ENCODE measurements at places on chromosomes 12 and 14.

GRCh38 chr12:10389904-10390303 lies at the start of gene KLRK1:
TSS of gene KLRK1 (minus strand) at chr12:10390041. CDS start at chr12:10388810, 1,231 bp downstream.
- H3K4me1 ChIP-seq: no peaks in the 10 kb centered on the region
- no peaks in the 10 kb centered on the region for H3K36me3 ChIP-seq
- DNase-seq: no peak
- no peaks in the 10 kb centered on the region for H3K27me3 ChIP-seq

- no peaks in the 10 kb centered on the region for H3K36me3 ChIP-seq
- H3K4me1 ChIP-seq: peaks cover 15% of the 10 kb centered on the region
- no peak for DNase-seq
- no peak overlapping the region for H3K4me3 ChIP-seq
Measured at GRCh38 chr12:57462912-57463253, 3.3 kb downstream of the GLI1 start.

DNA sequence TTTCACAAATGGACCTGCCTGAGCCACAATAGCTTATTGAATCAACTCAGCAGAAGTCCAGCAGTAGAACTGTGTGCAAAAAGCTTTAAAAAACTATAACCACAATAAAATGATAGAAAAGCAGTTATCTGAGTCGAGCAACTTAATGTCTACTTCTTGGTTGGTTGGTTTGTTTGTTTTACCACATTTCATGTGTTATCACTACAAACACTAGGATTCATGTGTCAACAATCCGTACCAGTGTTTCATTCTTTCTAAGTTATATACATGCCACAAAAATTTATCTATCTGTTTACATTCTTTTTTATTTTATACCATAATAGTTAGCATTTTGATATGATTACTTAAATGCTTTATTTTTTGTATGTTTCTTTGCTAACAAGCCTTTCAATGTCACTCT lies 339.0 kb downstream of the KCNH5 start:
- H3K4me1 ChIP-seq: no peaks in the 10 kb centered on the region
- no peak for DNase-seq
- no peaks in the 10 kb centered on the region for H3K36me3 ChIP-seq
- H3K4me3 ChIP-seq: no peak overlapping the region

- peak; percentile 42 for DNase-seq
- H3K27ac ChIP-seq: peak overlapping the region; percentile 49
- no peaks in the 10 kb centered on the region for H3K36me3 ChIP-seq
- H3K4me3 ChIP-seq: no peak overlapping the region
- H3K4me1 ChIP-seq: peaks cover 13% of the 10 kb centered on the region
- H3K27me3 ChIP-seq: peaks cover 64% of the 10 kb centered on the region
Measured at GRCh38 chr12:46831335-46832129, 5.7 kb upstream of the SLC38A4 start.

DNA sequence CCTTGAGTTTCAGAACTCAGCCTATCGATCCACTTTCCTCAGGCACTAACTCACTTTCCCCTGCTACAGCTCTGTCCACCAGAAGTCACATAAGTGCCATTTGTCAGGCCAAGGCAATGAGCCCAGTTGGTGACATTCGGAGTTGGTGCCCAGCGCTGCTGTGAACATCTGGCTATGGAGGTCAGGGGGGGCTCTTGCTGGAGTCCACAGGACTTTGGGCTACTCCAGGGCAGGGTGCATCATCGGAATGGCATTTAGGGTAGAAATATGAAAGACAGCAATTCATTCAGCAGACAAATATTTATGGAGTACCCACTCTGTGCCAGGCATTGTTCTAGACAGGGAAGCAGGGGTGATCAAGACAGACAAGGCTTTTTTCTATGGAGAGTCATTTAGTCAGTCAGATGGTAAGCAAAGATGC lies 1.5 kb upstream of the PPP1CC start:
- no peaks in the 10 kb centered on the region for H3K27me3 ChIP-seq
- peak; percentile 17 for DNase-seq
- peaks cover 37% of the 10 kb centered on the region for H3K4me1 ChIP-seq
- H3K27ac ChIP-seq: no peak overlapping the region
- no peaks in the 10 kb centered on the region for H3K36me3 ChIP-seq
- no peak overlapping the region for H3K4me3 ChIP-seq

DNA sequence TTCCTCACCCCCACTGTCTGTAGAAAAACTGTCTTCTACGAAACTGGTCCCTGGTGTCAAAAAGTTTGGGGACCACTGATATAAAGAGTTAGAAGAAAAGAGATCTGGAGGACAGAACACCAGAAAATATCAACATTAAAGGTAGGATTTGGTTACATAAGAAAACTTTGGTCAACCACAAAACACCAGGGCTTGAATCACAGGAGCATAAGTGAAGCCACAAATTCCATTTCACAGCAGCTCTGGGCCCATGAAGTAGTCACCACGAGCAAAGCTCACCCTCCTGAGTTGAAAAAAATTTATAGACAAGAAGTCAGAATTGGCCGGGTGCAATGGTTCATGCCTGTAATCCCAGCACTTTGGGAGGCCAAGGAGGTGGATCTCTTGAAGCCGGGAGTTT lies 19.4 kb downstream of the RALGAPA1 start:
- no peaks in the 10 kb centered on the region for H3K27me3 ChIP-seq
- no peak overlapping the region for H3K27ac ChIP-seq
- H3K4me1 ChIP-seq: no peaks in the 10 kb centered on the region
- no peak for DNase-seq
- no peak overlapping the region for H3K4me3 ChIP-seq

DNA sequence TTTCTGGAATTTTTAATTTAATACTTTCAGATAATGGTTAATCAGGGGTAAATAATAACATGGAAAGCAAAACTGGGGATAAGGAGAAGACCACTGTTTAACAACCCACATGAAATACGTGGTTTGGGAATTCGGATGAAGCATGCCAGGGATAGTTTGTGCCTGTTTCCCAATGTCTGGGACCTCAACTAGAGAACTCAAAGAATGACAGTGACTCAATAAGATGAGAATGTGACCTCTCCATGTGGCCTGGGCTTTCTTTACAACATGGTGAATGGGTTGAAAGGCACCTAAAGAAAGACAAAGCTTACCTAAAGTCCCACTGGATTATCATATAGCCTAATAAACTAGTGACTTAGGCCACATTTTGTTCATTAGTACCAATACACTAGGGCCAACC lies 460.3 kb upstream of the LRFN5 start:
- H3K36me3 ChIP-seq: no peaks in the 10 kb centered on the region
- H3K4me1 ChIP-seq: no peaks in the 10 kb centered on the region
- DNase-seq: no peak
- no peak overlapping the region for H3K27ac ChIP-seq
- no peaks in the 10 kb centered on the region for H3K27me3 ChIP-seq

GRCh38 chr12:57545809-57546437 lies 1.1 kb downstream of the DCTN2 start:
- peaks cover 32% of the 10 kb centered on the region for H3K27me3 ChIP-seq
- peaks cover 3% of the 10 kb centered on the region for H3K36me3 ChIP-seq
- no peak for DNase-seq
- peak overlapping the region; percentile 93 for H3K27ac ChIP-seq

DNA sequence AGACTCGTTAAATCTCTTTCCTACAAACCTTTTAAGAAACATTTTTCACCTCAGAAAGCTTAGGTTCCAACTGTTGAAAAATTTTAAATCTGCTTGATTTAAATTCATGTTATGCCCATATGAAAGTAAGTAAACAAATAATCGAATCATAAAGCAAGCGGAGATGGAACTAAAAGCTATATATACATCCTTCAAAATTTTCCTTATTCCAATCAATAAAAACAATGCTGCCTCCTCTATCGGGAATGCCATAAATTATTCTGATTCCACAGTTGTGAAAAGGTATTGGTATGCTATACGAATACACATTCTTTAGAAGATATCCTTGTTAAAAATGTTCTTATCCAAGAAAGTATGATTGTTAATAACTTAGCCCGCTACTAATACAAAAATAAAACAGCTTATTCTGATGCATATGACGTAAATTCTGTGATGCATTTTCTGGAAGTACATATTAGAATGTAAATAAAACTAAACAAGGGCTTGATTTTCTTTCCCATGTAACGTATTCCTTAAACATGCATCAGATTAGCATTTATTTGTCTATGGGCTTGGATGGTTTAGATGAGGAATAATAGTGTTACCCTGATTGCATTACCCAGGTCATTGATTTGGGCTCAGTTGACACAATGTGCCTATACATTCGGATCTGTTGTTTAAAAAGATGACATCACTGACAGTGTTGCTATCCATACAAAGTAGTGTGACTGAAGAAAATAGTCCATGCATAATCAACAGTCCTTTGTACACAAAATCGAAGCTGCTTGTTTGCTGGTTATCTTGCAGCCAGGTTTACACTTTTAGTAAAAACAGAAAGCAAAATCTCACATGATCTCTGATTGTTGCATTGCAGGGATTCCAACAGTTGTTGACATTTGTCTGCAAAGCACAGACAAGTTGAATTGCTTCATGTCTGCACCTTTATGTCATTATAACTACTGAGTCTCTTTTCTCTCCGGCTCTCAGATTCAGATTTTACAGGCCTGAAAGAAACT lies 656 bp upstream of the DTD2 start:
- no peaks in the 10 kb centered on the region for H3K27me3 ChIP-seq
- H3K36me3 ChIP-seq: no peaks in the 10 kb centered on the region
- H3K4me3 ChIP-seq: no peak overlapping the region
- DNase-seq: no peak
- H3K4me1 ChIP-seq: no peaks in the 10 kb centered on the region

- H3K4me3 ChIP-seq: no peak overlapping the region
- DNase-seq: peak; percentile 99
- no peaks in the 10 kb centered on the region for H3K27me3 ChIP-seq
- H3K4me1 ChIP-seq: peaks cover 2% of the 10 kb centered on the region
Measured at GRCh38 chr12:69534389-69534822, 50.9 kb upstream of the CCT2 start.

DNA sequence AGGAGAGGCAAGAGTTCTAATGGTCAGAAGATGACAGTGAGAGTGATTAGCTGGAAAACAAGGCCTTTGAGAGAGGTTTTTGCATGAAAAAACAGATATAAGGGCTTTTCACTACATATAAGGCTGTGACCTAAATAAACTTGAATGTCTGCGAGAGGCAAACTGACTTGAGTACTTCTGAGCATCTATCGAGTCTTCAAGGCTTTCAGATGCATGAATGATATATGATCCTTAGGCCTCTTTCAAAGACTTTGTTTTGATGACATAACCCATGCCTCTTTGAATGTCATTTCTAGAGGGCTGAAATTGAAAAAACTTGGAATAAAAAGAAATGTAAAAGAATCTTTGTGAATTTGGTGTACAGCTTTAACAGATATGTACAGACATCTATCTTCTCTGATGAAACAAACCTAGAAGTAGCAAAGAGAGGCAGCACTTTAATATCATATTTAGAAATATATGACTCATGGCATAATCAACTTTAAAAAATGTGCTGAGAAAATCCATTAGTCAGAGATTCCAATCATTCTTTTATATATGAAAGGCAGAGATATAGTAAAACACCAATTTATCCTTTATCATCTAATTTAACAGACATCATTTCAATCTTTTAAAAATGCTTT lies 72.6 kb downstream of the PPM1H start:
- no peak overlapping the region for H3K27ac ChIP-seq
- H3K27me3 ChIP-seq: no peaks in the 10 kb centered on the region
- DNase-seq: no peak
- H3K4me3 ChIP-seq: no peak overlapping the region
- H3K4me1 ChIP-seq: peaks cover 9% of the 10 kb centered on the region

- no peaks in the 10 kb centered on the region for H3K36me3 ChIP-seq
- no peaks in the 10 kb centered on the region for H3K27me3 ChIP-seq
- H3K4me3 ChIP-seq: no peak overlapping the region
- no peak for DNase-seq
- H3K4me1 ChIP-seq: no peaks in the 10 kb centered on the region
Measured at GRCh38 chr12:29921307-29921706, 137.6 kb upstream of the TMTC1 start.

GRCh38 chr14:105448706-105449111 lies 25.9 kb upstream of the CRIP2 start:
- DNase-seq: peak; percentile 81
- peaks cover 4% of the 10 kb centered on the region for H3K4me1 ChIP-seq
- H3K27me3 ChIP-seq: no peaks in the 10 kb centered on the region
- H3K36me3 ChIP-seq: peaks cover 3% of the 10 kb centered on the region
- H3K27ac ChIP-seq: no peak overlapping the region

GRCh38 chr12:56838621-56839488 lies 75.7 kb downstream of the HSD17B6 start:
- H3K36me3 ChIP-seq: no peaks in the 10 kb centered on the region
- no peaks in the 10 kb centered on the region for H3K27me3 ChIP-seq
- peak overlapping the region; percentile 6 for H3K27ac ChIP-seq
- no peak overlapping the region for H3K4me3 ChIP-seq
- H3K4me1 ChIP-seq: no peaks in the 10 kb centered on the region

GRCh38 chr12:112401903-112402498 lies 7.4 kb downstream of the RPL6 start:
- no peaks in the 10 kb centered on the region for H3K4me1 ChIP-seq
- no peak overlapping the region for H3K27ac ChIP-seq
- DNase-seq: no peak
- H3K27me3 ChIP-seq: no peaks in the 10 kb centered on the region
- H3K4me3 ChIP-seq: no peak overlapping the region

DNA sequence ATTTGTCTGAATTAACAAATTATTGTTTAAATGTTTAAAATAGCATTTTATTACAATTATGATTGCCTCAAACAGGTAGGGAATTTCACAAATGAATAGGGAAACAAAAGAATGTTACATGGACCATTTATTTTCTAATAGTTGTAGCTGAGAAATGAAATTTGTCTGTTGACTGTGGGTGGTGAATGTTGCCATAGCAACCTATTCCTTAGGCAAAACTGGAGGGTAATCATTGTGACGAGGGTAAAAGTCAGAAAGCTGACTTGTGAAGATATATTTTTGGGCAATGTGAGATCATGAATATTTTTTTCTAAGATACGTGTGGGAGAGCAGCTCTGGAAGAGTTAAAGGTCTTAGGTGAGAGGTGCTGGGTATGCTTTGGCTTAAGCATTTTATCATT lies 24.2 kb upstream of the CLEC14A start:
- no peaks in the 10 kb centered on the region for H3K36me3 ChIP-seq
- no peak overlapping the region for H3K4me3 ChIP-seq
- no peak for DNase-seq
- H3K27me3 ChIP-seq: no peaks in the 10 kb centered on the region
- H3K27ac ChIP-seq: no peak overlapping the region
- H3K4me1 ChIP-seq: peaks cover 5% of the 10 kb centered on the region

DNA sequence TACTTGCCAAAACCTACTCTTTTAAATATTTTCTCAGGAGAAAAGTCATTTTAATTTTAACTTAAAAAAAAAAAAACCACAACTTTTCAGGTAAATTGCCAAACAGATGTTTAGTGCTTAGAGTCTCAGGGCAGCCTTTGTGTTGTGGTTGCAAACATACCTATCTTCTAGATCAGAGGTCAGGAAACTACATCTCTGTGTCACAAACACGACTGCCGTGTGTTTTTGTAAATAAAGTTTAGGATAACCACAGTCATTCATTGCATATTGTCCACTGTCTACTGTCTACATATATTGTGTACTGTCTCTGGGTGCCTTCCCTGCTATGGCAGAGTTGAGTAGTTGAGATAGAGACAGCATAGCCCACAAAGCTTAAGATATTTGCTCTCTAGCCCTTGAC lies 48.9 kb downstream of the DYRK2 start:
- H3K4me3 ChIP-seq: no peak overlapping the region
- H3K27ac ChIP-seq: no peak overlapping the region
- H3K27me3 ChIP-seq: no peaks in the 10 kb centered on the region
- H3K4me1 ChIP-seq: peaks cover 8% of the 10 kb centered on the region
